ENCODE measurements at places on chromosomes 1 and 21.

- DNase-seq, result no peak
Observed at GRCh38 chr1:25131794-25132193, 100.5 kb downstream of the SYF2 start.

DNA sequence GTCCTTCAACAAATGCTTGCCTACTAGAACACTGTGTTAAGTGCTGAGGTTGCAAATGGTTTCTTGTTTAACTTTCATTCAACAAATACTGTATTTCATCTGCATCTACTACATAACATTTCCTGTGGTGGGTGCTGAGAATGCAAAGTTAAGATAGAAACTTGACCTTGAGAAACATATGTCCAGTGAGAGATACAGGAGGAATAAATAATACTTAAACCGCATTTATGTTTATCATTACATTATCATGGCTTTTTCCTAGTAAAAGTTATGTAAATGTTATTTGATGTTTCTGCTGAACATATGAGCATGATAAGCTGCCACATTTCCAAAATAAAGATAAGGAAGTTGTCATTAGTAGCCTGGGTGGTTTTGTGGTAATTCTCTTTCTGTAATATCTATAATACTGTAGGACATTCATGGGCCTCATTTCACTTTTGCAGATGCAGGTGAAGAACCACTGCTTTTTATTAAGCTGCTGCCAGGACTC lies 590.4 kb downstream of the PLPP3 start:
- no peak for DNase-seq

GRCh38 chr1:869499-870244 lies 54.1 kb upstream of the SAMD11 start:
- DNase-seq, result peak; percentile 59

DNA sequence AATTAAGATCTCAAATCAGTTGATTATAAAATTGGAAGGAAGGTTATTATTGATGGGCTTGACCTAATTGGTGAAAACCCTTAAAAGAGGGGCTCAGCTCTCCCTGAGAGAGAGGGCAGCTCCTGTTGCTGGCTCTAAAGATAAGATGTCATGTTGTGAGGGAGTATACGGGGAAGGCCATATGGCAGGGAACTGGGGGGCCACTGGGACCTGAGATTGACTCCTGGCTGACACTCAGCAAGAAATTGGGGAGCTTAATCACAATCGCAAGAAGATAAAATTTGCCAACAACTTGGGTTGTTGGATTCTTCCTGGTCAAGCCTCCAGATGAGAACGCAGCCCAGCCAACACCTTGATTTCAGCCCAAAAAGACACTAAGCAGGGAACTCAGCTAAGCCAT lies 69.7 kb upstream of the KCNJ6 start:
- no peak for DNase-seq

- peak; percentile 35 for DNase-seq
Observed at GRCh38 chr1:172533513-172534151, 682 bp downstream of the SUCO start.

GRCh38 chr1:201968202-201968925 lies 13.1 kb downstream of the TIMM17A start:
- no peak for DNase-seq

DNA sequence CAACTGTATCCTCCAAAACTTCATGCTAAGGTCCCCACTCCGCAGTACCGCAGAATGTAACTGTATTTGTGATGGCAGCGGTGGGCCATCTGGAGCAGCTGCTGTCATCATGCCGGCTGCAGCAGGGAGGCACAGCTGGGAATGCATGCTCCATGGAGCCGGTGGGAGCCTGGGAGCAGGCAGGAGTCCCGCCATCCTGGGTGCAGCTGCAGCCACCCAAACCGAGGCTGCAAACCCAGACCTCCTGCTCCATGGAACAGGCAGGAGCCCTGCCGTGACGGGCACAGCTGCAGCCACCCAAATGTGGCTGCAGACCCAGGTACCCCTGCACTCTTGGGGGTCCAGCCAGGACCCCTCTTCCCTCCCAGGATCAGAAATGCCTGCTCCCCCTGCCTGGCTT lies 80.3 kb downstream of the SCMH1 start:
- DNase-seq, result no peak

DNA sequence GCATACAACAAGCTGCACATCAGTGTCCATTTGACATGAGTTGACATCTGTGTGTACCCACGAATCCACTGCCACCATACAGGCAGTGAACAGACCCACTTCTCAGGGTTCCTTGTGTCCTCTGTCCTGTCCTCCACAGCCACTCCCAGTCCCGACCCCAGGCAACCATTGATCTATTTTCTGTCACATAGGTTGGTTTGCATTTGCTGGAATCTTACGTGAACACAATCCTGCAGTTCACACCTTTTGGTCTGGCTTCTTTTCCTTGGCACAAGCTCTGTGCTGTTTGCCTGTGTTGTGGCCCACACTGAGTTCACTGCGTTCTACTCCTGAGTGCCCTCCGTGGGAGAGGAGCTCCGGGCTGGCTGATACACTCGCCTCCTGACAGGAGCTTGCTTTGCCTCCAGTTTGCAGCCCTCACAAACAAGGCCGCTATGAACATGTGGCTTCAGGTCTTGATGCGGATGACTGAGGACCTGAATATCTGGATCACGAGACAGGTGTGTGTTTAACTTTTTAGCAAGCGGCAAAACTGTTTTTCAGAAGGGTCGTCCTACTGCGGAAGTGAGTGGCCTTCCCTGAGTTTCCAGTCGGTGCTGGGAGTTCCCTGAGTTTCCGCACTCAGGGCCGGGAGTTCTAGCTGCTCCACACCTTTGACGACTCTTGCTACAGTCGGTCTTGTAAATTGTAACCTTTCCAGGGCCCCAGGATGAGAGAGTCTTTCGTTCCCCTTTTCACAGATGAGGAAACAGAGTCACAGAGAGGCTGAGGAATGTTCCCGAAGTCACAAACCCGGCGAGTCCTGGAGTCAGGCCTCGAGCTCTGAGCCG lies 13.0 kb upstream of the COL18A1 start:
- DNase-seq, result no peak

GRCh38 chr1:226128487-226129075 lies 58.0 kb downstream of the ACBD3 start:
- DNase-seq, result peak; percentile 96

DNA sequence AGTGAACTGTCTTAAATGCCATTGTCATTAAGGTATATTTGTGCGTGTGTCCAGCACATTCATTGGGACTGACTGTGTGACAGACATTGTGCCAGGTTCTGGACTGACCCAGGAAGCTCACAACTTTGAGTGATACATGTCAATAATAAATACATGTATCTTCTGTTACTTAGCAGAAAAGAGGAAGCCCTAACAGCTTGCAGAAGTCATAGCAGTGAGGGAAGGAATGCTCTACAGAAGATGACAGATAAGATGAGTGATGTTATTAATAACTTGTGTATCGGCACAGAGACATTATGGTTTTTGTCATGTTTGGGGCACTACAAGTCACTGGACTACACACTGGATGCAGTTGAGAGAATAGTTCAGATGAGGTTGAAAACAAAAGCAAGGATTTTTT lies 1.2 kb upstream of the SRSF11 start:
- no peak for DNase-seq

GRCh38 chr1:8274352-8274751 lies 43.6 kb upstream of the SLC45A1 start:
- no peak for DNase-seq

GRCh38 chr1:156538711-156539440 lies 33.5 kb downstream of the IQGAP3 start:
- DNase-seq, result no peak

DNA sequence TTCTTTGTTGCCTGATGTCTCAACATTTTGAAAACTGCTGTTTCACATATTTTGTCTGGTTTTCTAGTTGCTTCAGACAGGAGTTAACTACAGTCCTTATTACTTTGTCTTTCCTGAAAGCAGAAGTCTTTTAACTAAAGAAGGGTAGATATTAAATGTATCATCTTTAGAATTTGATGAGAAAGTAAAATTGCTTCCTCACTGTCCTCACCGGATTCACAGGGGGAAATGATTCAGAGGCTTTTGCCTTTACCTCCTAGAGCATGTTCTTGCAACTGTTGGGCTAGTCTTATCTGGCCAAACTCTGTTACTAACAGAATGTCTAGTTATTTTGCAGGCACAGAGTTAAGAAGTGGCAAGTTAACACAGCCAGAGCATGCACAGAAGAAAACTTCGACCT lies 107.2 kb upstream of the VAV3 start:
- DNase-seq, result no peak

- no peak for DNase-seq
Observed at GRCh38 chr1:163130225-163130856, 61.2 kb downstream of the RGS4 start.

DNA sequence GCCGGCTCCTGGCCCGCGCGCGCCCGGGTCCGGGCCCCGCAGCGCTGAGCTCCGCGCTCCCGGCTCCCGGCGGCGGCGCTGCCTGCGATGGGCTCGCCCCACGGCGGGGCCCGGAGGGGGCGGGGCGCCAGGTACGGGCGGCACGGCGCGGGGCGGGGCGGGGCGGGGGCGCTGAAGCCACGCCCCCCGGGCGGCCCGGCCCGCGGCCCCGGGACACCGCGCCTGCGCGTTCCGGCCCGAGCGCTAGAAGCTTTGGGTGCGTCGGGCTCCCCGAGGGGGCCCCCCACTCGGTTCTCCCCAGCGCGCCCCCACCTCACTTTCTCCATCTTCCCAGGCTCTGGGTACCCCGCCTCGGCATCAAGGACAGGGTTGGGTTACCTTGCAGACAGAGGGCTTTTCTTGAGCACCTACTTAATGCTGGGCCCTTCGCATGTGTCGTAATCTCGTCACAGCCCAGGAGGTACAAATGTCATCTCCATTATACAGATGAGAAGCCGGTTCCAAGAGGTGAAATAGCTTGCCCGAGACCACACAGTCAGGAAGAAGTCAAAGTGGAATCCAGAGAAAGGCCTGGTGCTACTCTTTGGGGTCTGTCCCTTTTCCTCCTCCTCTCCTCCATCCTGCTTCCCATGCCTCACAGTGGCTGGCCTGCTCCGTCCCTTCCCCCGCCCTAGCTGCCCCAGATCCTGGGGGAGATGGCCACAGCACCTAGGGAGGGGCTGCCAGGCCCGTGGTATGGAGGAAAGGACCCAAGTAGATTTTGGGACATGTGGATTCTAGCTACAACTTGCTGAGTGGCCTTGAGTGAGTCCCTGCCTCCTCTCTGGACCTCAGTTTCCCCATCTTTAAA lies 46.5 kb downstream of the RAP1GAP start:
- peak; percentile 74 for DNase-seq

DNA sequence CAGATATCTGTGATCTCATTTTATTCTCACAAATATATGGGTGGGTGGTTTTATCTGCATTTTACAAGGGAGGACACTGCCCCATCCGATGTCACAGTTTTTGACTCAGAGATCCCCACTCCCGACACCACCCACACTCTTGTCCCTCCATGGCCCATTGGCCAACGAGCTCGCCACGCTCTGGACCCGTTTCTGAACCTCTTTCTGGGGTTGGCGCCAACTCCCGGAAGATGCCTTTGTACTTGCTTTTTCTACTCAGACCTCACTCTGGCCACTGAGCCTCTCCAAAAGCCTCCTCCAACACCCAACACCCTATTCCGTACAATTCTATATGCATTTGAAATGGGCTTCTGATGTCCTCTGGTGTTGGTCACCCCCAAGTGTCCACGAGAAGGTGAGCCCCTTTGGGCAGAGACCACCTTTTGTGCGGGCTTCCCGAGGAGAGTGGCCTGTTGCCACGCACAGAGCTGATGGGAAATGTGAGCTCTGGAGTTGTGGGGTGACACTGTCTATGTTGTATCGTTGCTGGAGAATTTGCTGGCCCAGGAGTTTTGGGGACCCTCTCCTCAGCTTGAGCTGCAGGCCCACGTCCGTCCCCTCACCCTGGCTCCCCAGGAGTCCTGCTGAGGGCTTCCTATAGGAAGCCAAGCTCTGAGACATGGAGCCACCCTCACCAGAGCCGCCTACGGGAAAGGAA lies 366.9 kb upstream of the VAMP3 start:
- no peak for DNase-seq

- DNase-seq, result no peak
Observed at GRCh38 chr1:206447792-206448191, 22.5 kb upstream of the IKBKE start.

DNA sequence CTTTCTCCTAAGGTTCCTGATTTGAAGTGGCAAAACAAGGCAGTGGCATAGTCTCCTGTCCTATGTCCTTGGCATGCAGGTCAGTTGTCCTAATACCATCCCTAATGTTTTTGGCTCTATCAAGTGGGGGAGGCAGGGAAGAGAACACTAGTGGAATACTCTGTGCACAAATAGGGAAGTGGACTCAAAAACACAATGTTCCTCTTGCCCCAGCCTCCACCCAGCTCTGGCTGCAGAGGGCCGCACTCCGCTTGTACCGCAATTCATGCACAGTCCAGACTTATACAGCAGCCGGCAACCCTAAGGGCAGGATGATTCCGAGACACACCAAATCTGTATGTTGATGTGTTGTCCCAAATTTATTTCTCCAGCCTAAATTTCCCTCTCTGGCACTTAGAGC lies 14.5 kb downstream of the PLEKHO1 start:
- no peak for DNase-seq

DNA sequence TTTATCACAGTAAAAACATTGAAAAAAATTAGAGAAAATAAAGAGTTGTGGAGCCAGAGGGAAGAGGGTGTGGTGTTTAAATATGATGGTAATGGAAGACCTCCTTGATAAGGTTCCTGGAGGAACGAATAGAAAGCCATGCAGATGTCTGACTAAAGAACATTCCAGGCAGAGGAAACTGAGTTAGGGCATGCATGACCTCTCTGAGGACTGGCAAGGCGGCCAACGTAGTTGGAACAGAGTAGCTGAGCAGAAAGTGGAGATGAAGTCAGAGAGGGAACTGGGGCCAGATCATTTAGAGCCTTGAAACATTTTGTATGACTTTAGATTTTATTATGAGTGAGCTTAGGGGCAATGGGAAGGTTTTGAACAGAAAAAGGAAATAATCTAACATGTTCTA lies 377.5 kb downstream of the HLX start:
- DNase-seq, result no peak

GRCh38 chr1:201311356-201312011 lies 28.2 kb downstream of the PKP1 start:
- DNase-seq, result peak; percentile 56

- DNase-seq, result peak; percentile 63
Observed at GRCh38 chr1:246117066-246117791, 389.9 kb downstream of the SMYD3 start.

DNA sequence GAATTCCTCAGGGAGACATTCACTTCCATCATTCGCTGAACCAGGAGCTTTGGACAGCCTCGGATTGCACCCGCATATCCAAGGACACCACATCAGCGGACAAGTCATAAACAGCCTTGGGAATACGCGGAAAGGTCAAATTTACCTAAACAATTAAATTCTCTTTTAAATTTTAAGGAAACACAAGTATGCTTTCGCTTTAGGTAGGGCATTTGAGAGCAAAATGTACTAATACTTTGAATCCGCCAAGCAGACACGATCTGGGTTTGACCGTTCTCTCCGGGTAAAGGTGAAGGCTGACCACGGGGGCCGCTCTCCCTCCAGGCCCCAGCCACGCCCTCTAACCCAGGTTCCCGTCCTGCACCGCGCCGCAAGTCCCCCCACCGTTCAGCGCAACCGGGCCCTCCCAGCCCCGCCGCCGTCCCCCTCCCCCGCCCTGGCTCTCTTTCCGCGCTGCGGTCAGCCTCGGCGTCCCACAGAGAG lies 479 bp upstream of the ACADM start:
- peak; percentile 47 for DNase-seq

Data from trophoblast cell (in vitro differentiated cells and primary cell).